ENCODE measurements at places on chromosomes 4 and X. TPM values are rescaled to one million over a fixed set of nuclear protein-coding genes. Genes with fewer than 3 reads are reported as not detected.

DNA sequence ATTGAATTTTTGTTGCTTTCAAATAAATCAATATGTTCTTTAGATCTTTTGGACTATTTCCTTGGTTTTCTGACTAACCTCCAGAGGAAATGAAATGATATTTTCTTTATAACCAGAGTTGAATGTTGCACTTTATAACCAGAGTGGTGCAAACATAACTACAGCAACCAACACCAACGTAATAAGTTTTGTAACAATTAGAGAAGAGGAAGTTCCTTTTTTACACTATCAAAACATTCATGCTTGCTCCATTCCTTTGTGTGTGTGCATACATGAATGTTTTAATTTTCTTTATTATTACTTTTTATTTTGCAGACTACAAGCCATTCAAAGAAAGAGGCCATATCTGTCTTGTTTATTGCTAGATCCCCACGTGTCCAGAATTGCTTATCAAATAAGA is 193.0 kb upstream of the PPP3CA start:
- DNase-seq = no peak

The RNF175 gene
- total RNA-seq = not detected

DNA sequence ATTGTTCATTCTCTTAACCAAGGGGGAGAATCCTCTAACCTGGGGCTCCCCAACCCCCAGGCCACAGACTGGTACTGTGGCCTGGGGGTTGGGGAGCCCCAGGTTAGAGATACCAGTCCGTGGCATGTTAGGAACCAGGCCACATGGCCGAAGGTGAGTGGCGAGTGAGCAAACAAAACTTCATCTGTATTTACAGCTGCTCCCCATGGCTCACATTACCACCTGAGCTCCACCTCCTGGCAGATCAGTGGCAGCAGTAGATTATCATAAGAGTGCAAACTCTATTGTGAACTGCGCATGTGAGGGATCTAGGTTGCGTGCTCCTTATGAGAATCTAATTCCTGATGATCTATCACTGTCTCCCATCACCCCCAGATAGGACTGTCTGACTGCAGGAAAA is 957.2 kb upstream of the PRKX start:
- no peak for DNase-seq

GRCh38 chrX:111352424-111352823 is 59.6 kb downstream of the DCX start:
- peak; percentile 45 for DNase-seq

- no peak for DNase-seq
Observed at GRCh38 chr4:23337292-23337691, 552.6 kb downstream of the PPARGC1A start.

DNA sequence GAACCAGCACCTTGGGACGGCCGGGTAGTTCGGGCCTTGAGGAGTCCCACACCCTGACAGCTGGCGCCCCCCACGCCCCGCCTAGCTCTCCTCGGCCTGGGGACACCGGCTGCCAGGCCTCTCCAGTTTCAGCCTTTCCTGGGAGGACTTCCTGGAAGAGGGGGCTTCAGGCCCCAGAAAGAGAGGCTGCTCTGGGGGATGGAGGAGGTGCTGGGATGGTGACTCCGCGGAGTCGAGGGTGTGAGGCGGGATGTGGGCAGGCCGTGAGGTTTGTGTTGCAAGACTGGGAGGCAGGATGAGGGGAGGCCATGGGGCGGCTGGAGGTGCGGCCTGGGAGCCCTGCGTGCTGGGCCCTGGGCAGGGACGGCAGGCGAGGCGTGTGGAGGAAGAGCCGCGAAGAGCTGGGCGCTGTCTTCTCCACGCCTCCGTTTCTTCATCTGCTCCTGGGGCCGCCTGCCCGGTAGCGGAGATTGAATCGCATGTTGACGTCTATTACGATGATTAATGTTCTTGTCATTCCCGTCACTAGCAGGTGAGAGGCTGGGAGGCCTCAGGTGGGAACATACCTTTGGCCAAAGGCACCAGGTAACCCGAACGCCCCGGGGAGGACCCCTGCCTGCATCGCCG is 918 bp upstream of the FGFRL1 start:
- DNase-seq = peak; percentile 73

GRCh38 chr4:41541687-41542094 is 3.7 kb downstream of the LIMCH1 start:
- no peak for DNase-seq

The RHOXF1 gene
- not detected for total RNA-seq

DNA sequence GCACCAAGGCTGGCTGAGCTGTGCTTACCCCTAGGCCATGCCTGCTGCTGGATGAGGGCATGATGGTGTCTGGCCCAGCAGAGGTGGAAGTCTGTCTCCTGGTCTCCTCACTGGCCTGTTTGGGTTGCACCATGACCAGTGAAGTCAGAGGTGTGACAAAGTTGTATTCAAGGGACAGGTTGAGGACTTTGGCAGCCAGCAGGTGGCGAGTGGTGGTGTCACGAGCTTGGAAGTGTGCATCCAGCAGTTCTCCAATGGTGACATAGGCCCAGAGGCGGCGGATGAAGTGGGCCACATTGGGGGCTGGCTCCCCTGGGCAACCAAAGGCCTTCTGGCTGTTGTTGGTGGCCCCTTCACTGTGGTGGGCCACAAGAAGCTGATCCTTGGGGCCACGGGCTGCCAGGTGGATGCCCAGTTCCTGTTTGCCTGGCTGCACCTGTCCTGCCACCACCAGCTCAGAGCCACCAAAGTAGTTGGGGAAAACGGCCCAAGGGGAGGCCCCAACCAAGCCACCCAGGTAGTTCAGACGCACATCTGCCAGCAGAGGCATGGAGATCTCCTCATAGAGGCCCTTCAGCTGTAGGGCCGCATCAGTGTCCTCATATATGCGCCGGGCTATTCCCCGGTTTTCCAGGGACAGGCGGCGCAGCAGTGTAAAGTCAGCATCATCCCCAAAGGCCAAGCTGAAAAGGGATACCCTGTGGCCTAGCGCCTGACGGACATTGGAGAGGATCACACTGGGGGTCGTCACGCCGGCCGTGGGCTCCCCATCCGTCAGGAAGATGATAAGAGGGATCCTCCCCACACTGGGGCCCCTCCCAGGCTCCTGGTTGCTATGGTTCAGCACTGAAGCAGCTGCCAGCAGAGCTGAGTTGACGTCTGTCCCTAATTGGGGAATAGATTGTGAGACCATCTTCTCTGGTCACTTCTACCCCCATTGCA is 39.7 kb downstream of the ITIH6 start:
- DNase-seq = no peak

The SUPT20HL1 gene
- not detected for total RNA-seq

- DNase-seq = no peak
Observed at GRCh38 chrX:94676285-94676684, 1002.3 kb downstream of the FAM133A start.

The P2RY4 gene
- total RNA-seq = not detected

DNA sequence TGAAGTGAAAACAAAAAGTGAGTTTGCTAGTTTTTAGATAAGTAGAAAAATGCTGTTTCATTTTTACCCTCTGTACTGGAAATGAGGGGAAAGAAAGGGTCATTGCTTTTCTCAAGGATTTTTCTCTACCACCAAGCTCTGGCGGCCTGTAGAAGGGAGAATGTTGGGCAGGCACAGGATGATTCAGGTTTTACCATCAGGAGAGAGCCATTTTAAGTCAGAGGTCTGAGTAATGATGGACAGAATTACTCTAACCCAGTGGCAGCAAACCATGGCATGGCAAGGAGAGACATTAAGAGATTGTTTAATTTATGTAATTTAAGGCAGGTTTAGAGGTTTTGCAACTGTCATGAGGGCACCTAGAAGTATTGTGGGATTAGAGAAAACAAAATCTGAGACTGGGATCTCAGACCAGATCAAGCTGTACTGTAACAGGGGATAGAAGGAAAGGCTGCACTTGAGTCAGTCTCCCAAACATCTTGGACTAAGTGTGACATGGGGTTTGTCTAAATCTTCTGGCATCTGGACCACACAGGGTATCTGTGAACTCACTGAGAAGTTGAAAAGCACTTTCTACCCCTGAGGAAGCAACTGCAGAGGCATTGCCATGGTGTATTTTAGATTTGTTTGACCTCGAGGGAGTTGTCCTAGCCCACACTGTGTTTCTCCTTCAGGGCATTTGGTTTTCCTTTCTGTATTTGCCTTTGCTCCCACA is 81.6 kb downstream of the BANK1 start:
- DNase-seq = no peak

The BMP3 gene
- total RNA-seq = not detected

The ADAM29 gene
- total RNA-seq = not detected

The ELK1 gene
- 21.8 TPM for total RNA-seq

DNA sequence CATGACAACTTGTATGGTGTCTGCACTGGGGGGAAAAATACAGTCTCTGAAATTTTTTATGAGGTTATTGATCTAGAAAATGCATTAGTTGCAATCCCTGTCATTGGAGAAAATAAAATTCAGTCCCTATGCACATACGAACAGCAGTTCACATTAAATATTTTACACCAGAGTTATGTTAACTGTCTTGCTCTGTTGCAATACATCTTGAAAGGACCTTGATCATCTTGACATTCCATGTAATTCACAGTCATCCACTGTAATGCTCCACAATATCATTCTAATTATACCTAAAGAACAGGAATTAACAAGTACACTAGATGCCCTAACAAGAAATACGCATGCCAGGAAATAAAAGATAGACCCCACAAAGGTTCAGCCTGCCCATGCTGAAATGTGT is 934.6 kb upstream of the PCDH10 start:
- DNase-seq = no peak

GRCh38 chrX:46627711-46628419 is 54.3 kb downstream of the CHST7 start:
- no peak for DNase-seq

DNA sequence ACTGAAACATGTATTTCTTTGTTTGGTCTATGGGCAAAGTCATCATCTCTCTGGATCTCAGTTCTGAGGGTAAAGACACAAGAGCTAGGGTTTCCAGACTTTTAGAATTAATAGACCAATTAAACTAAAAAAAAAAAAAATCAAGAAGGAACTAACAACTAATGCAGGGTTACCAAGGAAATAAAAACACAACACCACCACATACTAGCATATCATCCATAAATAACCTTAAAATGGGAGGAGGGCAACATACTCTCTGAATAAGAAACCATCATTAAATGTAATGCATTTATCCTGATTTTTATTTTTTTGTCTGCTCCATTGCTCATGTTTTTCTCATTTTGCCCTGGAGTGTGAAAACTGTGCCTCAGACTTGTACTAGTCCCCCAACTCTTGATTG is 33.5 kb upstream of the KLF3 start:
- no peak for DNase-seq

The PGAM4 gene
- total RNA-seq = not detected

GRCh38 chrX:105515561-105515960 is 295.1 kb upstream of the TEX13A start:
- no peak for DNase-seq

DNA sequence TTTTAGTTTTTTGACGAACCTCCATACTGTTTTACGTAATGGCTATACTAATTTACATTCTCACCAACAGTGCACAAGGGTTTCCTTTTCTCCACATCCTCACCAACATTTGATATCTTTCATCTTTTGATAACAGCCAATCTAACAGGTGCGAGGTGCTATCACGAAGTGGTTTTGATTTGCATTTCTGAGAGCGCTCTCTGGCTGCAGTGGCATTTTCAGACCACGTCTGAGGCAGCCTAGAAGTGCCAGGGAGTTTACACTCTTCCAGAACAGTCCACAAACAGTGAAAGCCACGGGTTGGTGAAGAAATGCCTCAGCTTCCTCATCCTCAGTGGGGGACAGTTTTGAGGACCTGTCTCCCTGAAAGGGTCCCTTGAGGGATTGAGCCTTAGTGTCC is 471.0 kb downstream of the BCOR start:
- DNase-seq = no peak

DNA sequence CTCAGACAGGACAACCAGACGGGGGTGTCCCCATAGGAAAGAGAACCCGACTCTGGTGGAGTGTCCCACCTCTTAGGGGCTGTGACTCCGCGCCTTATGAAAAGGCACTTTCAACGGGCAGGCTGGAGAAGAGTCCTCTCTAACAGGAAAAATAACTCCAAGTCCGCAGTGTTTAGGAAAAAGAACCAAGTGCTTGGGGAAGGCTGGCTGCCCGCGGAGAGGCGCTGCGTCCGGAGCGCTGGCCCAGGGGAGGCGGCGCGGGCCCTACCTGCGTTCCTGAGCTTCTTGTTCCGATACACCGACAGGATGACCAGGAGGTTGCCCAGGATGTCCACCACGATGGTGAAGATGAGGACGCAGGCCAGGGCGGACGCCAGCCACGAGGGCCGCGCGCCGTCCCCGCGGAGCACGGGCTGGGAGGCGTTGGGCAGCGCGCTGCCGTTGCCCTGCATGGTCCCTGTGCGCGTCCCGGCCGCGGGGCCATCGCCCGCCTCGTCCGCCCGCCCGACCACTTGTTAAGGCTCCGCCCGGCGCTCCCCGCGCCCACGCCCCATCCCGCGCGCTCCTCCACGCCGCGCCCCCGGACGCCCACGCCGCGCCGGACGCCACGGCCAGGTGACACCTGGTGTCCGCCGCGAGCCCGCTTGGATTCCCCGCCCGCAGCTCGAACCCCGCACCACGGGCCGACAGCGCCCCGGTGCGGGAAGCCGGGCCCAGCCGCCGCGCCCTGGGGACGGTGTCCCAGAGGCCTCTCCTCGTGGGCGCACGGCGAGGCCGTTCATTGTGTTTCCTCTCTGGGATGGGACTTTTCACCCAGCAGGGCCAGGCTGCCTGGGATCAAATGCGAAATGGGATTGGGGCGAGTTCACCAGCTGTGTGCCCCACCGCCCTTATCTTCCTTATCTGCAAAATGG is at the start of gene MTNR1A:
TSS of gene MTNR1A (minus strand) at position 654 of the 914 bp plus-strand sequence. CDS start at position 452, 202 bp downstream.
- DNase-seq = no peak

The INTS6L gene
- total RNA-seq = 23.6 TPM
